ENCODE measurements at places on chromosomes 4 and X. TPM values are rescaled to one million over a fixed set of nuclear protein-coding genes. Genes with fewer than 3 reads are reported as not detected.

DNA sequence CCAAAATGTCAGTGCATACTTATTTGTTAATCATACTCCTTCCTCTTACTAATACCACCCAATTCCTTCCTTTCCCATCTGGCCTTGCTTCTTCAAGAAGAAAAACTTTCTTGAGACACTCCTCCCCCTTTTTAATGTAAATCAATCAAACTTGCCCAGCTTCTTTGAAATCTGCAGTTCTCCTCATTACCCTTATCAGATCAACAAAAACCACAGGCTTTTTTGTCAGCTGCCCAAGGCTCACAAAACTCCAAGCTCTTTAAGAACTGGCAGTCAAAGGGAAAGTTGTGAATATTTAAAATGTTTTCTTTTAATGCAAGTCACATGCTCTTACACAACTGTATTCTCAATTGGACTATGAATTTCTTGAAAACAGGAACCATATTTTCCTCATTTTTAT, 11.3 kb upstream of the MYOZ2 start:
- H3K4me1 ChIP-seq = no peaks in the 10 kb centered on the region
- H3K4me3 ChIP-seq = no peak overlapping the region
- H3K27me3 ChIP-seq = no peaks in the 10 kb centered on the region

The TLR10 gene
- 0.06 TPM for total RNA-seq

DNA sequence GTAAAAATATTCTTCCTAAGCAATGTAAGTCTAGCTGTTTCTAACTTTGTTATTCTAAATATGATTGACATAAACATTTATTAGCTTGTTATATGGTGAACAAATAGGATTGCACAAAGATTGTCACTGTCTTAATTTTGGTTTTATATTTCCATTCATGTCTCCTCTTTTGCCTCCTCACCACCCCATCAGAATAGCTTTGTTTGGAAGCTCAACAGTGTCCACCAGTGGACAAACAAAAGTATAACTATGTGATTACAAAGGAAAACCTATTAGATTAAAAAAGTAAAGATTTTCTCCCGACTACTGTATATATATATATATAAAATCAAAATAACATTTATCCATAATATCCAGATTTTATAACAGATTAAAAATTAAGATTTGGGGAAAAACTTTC, 468.2 kb downstream of the ZIC3 start:
- no peak overlapping the region for H3K4me3 ChIP-seq
- no peak overlapping the region for H3K27ac ChIP-seq
- no peak for DNase-seq
- no peaks in the 10 kb centered on the region for H3K4me1 ChIP-seq
- no peaks in the 10 kb centered on the region for H3K36me3 ChIP-seq
- no peaks in the 10 kb centered on the region for H3K27me3 ChIP-seq

The GABRE gene
- total RNA-seq = 7.9 TPM

DNA sequence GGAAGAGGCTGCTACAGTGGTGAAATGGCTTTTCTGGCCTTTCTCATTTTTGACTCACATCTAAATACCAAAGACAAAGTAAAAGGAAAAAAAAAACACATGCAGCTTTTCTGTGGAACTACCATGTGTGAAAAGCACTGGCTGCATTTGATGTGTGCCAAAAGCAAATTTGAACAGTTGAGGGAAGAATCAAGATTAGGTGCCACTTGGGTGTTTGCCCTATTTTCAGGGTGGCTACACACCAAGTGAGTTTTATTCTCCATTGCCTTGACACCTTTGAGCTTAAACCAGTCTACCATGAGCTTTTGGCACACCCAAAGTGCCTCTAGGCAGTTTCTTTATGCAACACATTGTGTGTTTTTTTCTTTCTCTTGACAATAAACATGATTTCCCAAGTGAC, 423.9 kb downstream of the FAM133A start:
- no peak overlapping the region for H3K27ac ChIP-seq
- H3K4me3 ChIP-seq = no peak overlapping the region
- no peaks in the 10 kb centered on the region for H3K36me3 ChIP-seq
- H3K4me1 ChIP-seq = no peaks in the 10 kb centered on the region

GRCh38 chrX:38811515-38812243, 10.4 kb downstream of the MID1IP1 start:
- no peaks in the 10 kb centered on the region for H3K36me3 ChIP-seq
- H3K27me3 ChIP-seq = no peaks in the 10 kb centered on the region
- H3K4me3 ChIP-seq = no peak overlapping the region
- no peak for DNase-seq
- H3K4me1 ChIP-seq = peaks cover 10% of the 10 kb centered on the region

The KLHL13 gene
- 8.9 TPM for total RNA-seq

The FGD1 gene
- 6.3 TPM for total RNA-seq

DNA sequence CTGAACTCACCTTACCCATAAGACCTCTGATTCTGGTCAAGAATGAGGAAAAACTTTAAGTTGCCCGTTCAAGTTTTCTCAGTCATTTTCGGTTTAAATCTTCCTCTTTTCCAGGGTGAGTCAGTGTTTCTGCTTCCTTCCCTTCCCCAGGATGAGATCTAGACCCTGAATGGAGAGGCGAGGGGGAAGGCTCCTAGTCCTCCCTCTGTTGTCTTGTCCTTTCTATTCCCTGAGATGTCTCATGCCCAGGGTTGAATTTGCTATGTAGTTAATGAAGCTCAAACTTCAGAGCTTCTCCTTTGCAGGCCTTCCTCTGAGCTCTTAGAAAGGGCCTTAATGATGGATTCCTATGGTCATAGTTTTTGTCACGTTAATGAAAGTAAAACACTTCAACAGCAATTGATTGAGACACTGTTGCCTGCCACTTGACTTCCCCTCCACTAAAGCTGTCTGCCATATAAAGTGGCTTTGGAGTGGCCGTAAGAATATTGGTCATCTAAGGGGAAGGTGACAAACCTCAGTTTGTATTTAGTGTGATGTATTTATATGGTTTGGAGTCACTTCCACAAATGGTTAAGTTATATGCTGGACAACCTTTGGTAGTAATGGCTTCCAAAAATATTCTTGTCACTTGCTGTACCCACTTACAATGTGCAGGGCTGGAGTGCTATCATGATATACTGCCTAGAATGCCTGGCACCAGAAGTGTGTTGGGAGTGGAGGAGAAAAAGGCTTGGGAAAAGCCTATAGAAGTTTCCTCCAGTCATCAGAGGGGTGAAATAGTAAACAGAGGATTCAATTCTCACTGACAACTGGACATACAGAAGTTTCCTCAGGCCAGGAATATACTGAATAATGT, 24.3 kb upstream of the GPRIN3 start:
- H3K36me3 ChIP-seq = no peaks in the 10 kb centered on the region
- no peaks in the 10 kb centered on the region for H3K27me3 ChIP-seq
- H3K4me1 ChIP-seq = no peaks in the 10 kb centered on the region

GRCh38 chr4:163949976-163950601, 455.6 kb downstream of the TMA16 start:
- no peak overlapping the region for H3K27ac ChIP-seq
- H3K4me3 ChIP-seq = peak overlapping the region; percentile 6
- peak; percentile 17 for DNase-seq
- H3K27me3 ChIP-seq = no peaks in the 10 kb centered on the region
- no peaks in the 10 kb centered on the region for H3K36me3 ChIP-seq

The ERCC6L gene
- total RNA-seq = 0.74 TPM

DNA sequence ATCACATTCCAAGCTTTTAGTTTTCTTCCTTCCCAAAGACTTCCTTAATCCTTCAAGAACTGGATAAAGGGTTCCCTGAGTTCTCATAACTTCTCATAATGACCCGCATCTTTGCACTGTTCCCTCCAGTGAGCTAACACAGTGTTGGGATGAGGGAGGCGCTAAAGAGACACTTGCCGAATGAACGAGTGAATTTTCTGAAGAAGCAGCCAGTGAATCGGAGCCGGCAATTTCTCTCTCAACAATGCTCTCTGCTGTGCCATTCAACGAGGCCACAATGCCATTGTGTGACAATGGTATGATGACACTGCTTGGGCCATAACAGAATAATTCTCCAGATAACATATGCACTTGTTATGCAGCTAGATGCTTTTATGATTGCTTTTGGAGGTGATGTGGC, 51.4 kb upstream of the ZFP42 start:
- no peaks in the 10 kb centered on the region for H3K4me1 ChIP-seq
- no peaks in the 10 kb centered on the region for H3K36me3 ChIP-seq
- no peak overlapping the region for H3K4me3 ChIP-seq

GRCh38 chr4:74665346-74665745, 129.0 kb downstream of the BTC start:
- DNase-seq = no peak
- H3K36me3 ChIP-seq = no peaks in the 10 kb centered on the region
- H3K4me1 ChIP-seq = no peaks in the 10 kb centered on the region
- H3K27ac ChIP-seq = no peak overlapping the region

The RPL34 gene
- total RNA-seq = 435 TPM

DNA sequence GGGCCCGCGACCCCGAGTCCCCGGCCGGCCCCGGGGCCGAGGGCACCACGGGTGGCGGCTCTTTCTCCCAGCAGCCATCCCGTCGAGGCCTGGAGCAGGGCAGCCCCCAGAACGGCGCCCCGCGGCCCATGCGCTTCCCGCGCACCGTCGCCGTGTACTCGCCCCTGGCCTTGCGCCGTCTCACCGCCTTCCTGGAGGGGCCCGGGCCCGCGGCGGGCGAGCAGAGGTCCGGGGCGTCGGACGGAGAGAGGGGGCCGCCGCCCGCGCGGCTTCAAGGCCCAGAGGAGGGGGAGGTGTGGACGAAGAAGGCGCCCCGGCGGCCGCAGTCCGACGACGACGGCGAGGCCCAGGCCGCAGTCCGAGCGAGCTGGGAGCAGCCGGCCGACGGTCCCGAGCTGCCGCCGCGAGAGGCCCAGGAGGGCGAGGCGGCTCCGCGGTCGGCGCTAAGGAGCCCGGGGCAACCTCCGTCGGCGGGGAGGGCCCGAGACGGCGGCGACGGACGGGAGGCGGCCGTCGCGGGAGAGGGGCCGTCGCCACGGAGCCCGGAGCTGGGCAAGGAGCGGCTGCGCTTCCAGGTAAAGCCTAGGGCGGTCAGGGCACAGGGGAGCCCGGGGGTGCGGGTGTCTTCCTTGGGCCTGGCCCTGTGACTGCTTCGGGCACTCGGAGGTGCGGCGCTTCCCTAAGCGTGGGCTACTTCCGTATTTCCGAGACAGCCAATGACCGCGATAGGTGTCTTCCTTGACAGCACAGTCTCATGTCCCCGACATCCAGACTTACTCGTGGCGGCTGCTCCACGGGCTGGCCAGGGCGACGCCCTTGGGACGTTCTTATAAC, 845 bp downstream of the ZAR1 start:
- peak overlapping the region; percentile 24 for H3K4me3 ChIP-seq
- no peaks in the 10 kb centered on the region for H3K36me3 ChIP-seq
- H3K27ac ChIP-seq = no peak overlapping the region
- peak; percentile 20 for DNase-seq

The GAGE13 gene
- total RNA-seq = 5.1 TPM

The SPANXD gene
- total RNA-seq = not detected

The PCSK1N gene
- 82.8 TPM for total RNA-seq

GRCh38 chr4:168930413-168931196, 79.5 kb downstream of the CBR4 start:
- no peak overlapping the region for H3K4me3 ChIP-seq
- no peak for DNase-seq
- H3K36me3 ChIP-seq = no peaks in the 10 kb centered on the region
- H3K27ac ChIP-seq = no peak overlapping the region
- no peaks in the 10 kb centered on the region for H3K4me1 ChIP-seq

DNA sequence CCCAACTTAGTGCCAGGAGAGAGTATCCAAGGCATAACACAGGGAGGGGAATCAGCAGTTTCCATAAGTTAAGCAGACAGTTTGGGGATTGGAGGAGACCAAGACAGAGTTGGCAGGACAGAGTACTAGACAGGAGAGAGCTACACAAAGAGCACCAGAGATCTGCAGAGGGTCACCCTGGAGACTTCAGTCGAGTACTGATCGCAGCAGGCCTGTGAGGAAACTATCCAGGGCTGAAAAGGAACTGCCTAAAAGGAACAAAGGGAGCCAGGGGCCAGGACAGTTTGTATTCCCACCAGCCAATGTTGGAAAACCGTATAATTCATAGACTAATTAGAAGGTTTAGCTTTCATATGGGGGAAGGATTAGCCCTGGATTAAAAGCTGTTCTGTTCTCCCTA, 80.6 kb upstream of the ENPP6 start:
- H3K36me3 ChIP-seq = no peaks in the 10 kb centered on the region
- peaks cover 5% of the 10 kb centered on the region for H3K4me1 ChIP-seq
- H3K27ac ChIP-seq = peak overlapping the region; percentile 56
- H3K4me3 ChIP-seq = no peak overlapping the region

DNA sequence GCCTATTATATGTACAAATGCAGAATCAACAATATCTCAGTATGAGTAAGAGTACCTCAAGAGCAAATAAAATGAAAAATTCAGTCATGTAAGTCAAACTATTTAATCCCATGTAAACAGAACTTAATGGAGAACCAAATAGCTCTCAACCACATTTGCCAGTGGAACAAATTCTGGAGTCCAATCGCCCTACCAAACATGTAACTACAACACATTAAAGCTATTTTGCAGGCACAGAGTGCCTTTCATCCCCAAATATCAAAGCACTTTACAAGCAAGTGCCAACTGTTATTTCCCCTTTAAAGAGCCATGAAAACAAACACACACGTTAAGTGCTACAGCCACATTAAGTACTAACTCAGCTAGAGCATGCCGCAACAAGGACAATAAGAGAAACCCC, 51.3 kb downstream of the PCDH19 start:
- no peak overlapping the region for H3K4me3 ChIP-seq
- H3K36me3 ChIP-seq = no peaks in the 10 kb centered on the region
- H3K27me3 ChIP-seq = no peaks in the 10 kb centered on the region
- H3K4me1 ChIP-seq = no peaks in the 10 kb centered on the region

The WNK3 gene
- 110 TPM for total RNA-seq

DNA sequence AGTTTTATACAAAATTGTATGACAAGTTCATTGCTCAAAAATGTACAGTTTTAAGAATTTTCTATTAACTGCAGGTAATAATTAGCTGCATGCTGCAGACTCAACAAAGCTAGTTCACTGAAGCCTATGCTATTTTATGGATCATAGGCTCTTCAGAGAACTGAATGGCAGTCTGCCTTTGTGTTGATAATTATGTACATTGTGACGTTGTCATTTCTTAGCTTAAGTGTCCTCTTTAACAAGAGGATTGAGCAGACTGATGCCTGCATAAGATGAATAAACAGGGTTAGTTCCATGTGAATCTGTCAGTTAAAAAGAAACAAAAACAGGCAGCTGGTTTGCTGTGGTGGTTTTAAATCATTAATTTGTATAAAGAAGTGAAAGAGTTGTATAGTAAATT, 131.0 kb downstream of the TET2 start:
- no peak for DNase-seq
- no peaks in the 10 kb centered on the region for H3K27me3 ChIP-seq
- no peak overlapping the region for H3K27ac ChIP-seq

GRCh38 chrX:15310117-15310516, 5.3 kb downstream of the ASB11 start:
- peak; percentile 57 for DNase-seq
- H3K27me3 ChIP-seq = no peaks in the 10 kb centered on the region
- H3K27ac ChIP-seq = peak overlapping the region; percentile 39
- no peak overlapping the region for H3K4me3 ChIP-seq

The SMIM43 gene
- 0.87 TPM for total RNA-seq

Measured in testis (tissue), 5 donors.